ENCODE measurements at places on chromosomes 2 and 18. TPM values are rescaled to one million over a fixed set of nuclear protein-coding genes. Genes with fewer than 3 reads are reported as not detected.

- DNase-seq = no peak
These were observed 568 bp downstream of the RAB31 start for GRCh38 chr18:9708434-9709303.

Gene ALPG
- not detected for total RNA-seq

Gene REG1A
- total RNA-seq = 6.8 TPM

- no peak for DNase-seq
These were observed 7.2 kb downstream of the POMC start for GRCh38 chr2:25161055-25161781.

Gene DSC2
- 4.4 TPM for total RNA-seq

Gene GMPPA
- 45.3 TPM for total RNA-seq

GRCh38 chr2:61763605-61764034 is 90.2 kb downstream of the FAM161A start:
- DNase-seq = no peak

DNA sequence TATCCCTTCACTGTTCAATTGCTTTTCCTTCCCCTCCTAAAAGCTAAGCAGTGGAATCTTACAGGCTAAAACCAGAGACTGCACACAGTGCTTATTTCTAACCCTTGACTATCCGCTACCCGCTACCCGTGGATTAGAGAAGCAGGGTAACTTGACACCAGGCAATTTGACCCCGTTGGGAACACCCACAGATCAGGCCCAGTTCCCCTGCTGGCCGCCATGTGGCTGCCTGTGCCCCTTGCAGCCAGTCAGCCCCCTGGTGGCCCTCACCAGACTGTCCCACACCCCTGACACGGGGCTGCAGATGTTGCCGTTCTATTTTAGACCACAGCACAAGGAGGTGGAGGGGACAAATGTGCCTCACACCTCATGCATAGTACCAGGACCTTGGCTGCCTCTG is 74.8 kb downstream of the TXNL1 start:
- no peak for DNase-seq

Gene SULT1C2
- total RNA-seq = 0.05 TPM

DNA sequence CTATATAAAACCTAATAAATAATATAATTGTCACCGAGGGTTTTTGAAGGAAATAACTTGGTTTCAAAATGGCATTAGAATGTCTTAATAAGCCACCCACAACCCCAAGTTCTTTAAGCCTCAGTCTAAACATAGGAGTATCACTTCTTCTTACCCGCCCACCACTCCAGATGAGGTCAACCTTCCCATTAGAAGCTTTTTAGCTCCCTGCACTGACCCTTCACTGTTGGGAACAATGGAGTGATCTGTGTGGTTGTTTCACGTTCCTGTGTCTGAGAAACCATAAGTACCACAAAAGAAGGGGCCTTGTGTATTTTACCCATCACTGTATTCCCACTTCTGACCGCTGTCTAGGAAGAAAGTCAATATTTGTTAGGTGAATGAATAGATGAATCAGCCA is 326.3 kb upstream of the ZNF521 start:
- DNase-seq = no peak

- no peak for DNase-seq
These were observed 106.8 kb downstream of the C1D start for GRCh38 chr2:67955748-67956603.

Data from GM12878 (cell line).